Natural killer cell treated with Interleukin-12 subunit alpha and Interleukin-12 subunit beta and Interleukin-15 and Interleukin-18, amount 100 ng/mL, for 72 hours (primary cell): ENCODE measurements at places on chromosomes 13 and 19.

GRCh38 chr13:94249512-94249911 lies 230.0 kb downstream of the DCT start:
- no peak for DNase-seq

DNA sequence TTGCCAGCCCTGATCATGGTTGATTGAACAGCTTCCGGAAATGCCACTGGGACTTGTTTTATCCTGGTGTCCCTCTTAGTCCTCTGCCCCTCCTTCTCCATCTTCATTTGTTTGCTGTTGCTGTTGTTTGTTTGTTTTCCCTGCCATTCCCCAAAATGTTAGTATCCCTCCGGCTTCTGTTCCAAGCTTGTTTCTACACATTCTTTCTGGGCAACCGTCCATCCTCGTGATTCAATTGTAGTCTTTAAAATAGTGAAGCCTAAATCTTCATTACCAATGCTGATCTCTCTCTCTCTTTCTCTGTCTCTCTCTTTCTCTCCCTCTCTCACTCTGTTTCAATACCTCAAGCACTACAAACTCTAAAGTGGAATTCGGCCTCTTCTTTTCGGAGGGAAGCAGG lies 649.3 kb upstream of the ARGLU1 start:
- DNase-seq = no peak

GRCh38 chr19:30029721-30030510 lies 87.9 kb downstream of the URI1 start:
- DNase-seq = no peak

- no peak for DNase-seq
Observed at GRCh38 chr19:1790054-1790792, 21.9 kb downstream of the ATP8B3 start.

DNA sequence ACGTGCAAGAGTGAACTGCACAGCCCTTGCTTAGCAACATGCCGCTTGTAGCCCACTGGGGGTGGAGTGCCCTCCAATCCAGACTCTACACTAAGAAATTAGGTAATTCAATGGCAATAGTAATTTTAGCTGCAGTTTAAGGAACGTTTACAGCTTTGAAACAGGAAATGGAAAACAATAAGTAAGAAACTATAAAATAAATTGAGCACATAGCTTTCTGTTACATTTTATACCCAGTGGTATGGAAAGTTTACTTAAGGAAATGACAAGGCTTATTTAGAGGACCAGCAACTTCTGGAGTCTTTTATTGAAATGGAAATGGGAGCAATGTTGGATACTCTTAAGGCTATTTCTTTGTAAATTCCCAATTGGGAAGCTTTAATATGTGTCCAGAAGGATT lies 373.2 kb downstream of the KCNRG start:
- DNase-seq = no peak

GRCh38 chr19:342128-342455 lies 2.5 kb downstream of the MIER2 start:
- no peak for DNase-seq

DNA sequence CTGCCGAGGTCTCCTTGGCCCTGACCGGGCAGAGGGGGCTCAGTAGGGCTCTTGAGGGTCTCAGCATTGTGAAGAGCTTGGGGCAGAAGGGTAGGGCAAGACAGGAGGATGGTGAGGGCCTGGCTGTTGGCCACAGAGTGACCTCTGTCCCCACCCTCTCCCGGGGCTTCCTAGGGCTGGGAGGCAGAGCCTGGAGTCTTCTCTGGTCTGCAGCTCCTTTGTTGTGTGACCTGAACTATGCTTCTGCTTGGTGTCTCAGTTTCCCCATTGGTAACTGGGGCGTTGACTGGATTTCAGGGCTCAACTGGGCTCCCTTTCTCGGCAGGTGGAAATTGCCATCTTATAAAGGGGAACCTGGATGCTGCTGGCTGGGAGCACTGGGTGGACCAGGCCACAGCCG lies 30.1 kb upstream of the PEPD start:
- DNase-seq = no peak

GRCh38 chr13:66995203-66995611 lies 234.9 kb downstream of the PCDH9 start:
- no peak for DNase-seq
